ENCODE measurements at places on chromosomes 2 and 18.

GRCh38 chr2:106956416-106956815 is 70.4 kb upstream of the ST6GAL2 start:
- H3K4me1 ChIP-seq = no peaks in the 10 kb centered on the region
- no peak overlapping the region for H3K27ac ChIP-seq
- no peaks in the 10 kb centered on the region for H3K27me3 ChIP-seq
- no peak for DNase-seq

- H3K27ac ChIP-seq = no peak overlapping the region
- no peaks in the 10 kb centered on the region for H3K4me1 ChIP-seq
- H3K4me3 ChIP-seq = no peak overlapping the region
- no peaks in the 10 kb centered on the region for H3K36me3 ChIP-seq
Measured at GRCh38 chr18:55442561-55442960, 145.4 kb downstream of the TCF4 start.

DNA sequence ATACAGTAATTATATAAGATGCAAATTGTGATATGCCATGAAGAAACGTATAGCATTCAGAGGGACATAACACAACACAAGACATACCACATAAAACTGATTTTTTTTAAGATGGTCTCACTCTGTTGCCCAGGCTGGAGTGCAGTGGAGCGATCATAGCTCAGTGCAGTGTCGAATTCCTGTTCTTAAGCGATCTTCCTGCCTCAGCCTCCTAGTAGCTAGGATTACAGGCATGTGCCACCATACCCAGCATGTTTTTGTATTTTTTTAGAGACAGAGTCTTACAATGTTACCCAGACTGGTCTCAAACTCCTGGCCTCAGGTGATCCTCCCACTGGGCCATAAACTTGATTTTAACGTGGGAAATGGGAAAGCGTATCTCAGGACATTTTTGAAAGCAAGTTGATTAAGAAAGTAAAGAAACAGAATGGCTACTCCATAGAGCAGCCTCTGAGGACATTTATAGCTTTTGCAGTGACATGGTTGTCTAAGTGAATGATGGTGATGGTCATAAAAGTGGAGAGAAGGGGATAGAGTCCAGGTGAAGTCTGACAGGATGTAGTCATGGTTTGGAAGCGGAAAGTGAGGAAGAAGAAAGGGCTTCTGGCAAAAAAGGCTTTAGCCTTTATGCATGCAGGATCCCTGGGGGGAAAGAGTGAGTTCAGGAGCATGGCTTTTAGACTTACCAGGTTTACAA is 2.4 kb downstream of the TSGA10 start:
- H3K4me1 ChIP-seq = peaks cover 17% of the 10 kb centered on the region
- H3K4me3 ChIP-seq = no peak overlapping the region
- H3K36me3 ChIP-seq = peaks cover 1% of the 10 kb centered on the region
- no peaks in the 10 kb centered on the region for H3K27me3 ChIP-seq
- no peak overlapping the region for H3K27ac ChIP-seq

DNA sequence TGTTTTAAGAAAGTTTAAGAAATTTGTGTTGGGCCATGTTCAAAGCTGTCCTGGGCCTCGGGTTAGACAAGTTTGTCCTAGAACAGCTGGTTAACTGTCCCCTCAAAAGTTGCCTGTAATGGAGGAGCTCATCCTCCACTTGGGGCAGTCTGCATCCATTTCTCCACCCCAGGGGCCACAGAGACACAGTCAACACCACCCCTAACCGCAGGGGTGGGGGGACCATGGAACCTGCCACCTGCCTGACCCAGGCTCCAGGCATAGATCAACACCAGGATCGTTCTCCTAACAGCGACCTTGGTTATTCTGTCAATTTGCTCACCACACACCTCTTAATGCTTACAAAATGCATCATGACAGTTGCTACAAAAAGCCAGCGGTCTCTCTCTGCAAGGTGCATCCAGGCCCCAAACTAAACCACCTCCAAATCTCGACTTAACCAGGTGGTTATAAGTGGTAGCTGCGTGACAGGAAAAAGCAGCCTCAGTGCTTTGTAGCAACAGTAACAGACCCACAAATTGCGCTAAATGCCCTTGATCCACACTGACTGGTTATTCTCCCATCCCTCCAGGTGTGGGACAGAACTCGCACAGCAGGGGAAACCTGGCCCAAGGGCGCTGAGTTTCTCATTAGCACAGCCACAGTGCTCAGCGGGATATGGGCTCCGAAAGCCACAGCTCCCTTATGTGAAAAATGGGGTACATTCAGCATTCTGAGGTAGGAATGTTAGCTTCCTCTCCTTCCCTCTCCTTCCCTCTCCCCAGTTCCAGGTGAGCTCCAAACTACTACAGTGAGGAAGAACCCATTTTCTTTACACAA is 48.0 kb downstream of the HDLBP start:
- H3K27ac ChIP-seq = no peak overlapping the region
- H3K27me3 ChIP-seq = no peaks in the 10 kb centered on the region
- no peak for DNase-seq
- peaks cover 17% of the 10 kb centered on the region for H3K4me1 ChIP-seq
- H3K4me3 ChIP-seq = no peak overlapping the region

GRCh38 chr2:42084231-42084671 is 36.4 kb downstream of the PKDCC start:
- no peaks in the 10 kb centered on the region for H3K36me3 ChIP-seq
- H3K27ac ChIP-seq = peak overlapping the region; percentile 68
- H3K4me1 ChIP-seq = no peaks in the 10 kb centered on the region

- no peak overlapping the region for H3K4me3 ChIP-seq
- H3K27me3 ChIP-seq = no peaks in the 10 kb centered on the region
- no peaks in the 10 kb centered on the region for H3K4me1 ChIP-seq
- no peak overlapping the region for H3K27ac ChIP-seq
- no peaks in the 10 kb centered on the region for H3K36me3 ChIP-seq
- no peak for DNase-seq
Measured at GRCh38 chr2:73999881-74000597, 15.3 kb downstream of the TET3 start.

- H3K4me1 ChIP-seq = no peaks in the 10 kb centered on the region
- H3K27me3 ChIP-seq = no peaks in the 10 kb centered on the region
- H3K27ac ChIP-seq = no peak overlapping the region
Measured at GRCh38 chr18:961644-962355, 57.1 kb downstream of the ADCYAP1 start.

GRCh38 chr2:211181626-211182025 is 625.2 kb downstream of the CPS1 start:
- H3K4me1 ChIP-seq = peaks cover 10% of the 10 kb centered on the region
- H3K36me3 ChIP-seq = no peaks in the 10 kb centered on the region
- no peak overlapping the region for H3K4me3 ChIP-seq
- DNase-seq = no peak

GRCh38 chr2:230781130-230781797 is 68.6 kb downstream of the CAB39 start:
- DNase-seq = no peak
- H3K27me3 ChIP-seq = no peaks in the 10 kb centered on the region
- peaks cover 49% of the 10 kb centered on the region for H3K4me1 ChIP-seq
- no peak overlapping the region for H3K27ac ChIP-seq
- no peak overlapping the region for H3K4me3 ChIP-seq
- no peaks in the 10 kb centered on the region for H3K36me3 ChIP-seq

- peaks cover 7% of the 10 kb centered on the region for H3K36me3 ChIP-seq
- H3K27ac ChIP-seq = no peak overlapping the region
- no peaks in the 10 kb centered on the region for H3K27me3 ChIP-seq
- no peaks in the 10 kb centered on the region for H3K4me1 ChIP-seq
Measured at GRCh38 chr2:64639691-64640090, 14.0 kb downstream of the SERTAD2 start.

- H3K4me3 ChIP-seq = no peak overlapping the region
- no peak for DNase-seq
- H3K27ac ChIP-seq = no peak overlapping the region
- peaks cover 5% of the 10 kb centered on the region for H3K4me1 ChIP-seq
- H3K36me3 ChIP-seq = peaks cover 100% of the 10 kb centered on the region
Measured at GRCh38 chr2:96604104-96604503, 34.0 kb downstream of the KANSL3 start.

- no peaks in the 10 kb centered on the region for H3K4me1 ChIP-seq
Measured at GRCh38 chr2:181198183-181198864, 217.9 kb downstream of the UBE2E3 start.

GRCh38 chr2:86274265-86274917 is 63.0 kb downstream of the REEP1 start:
- peak overlapping the region; percentile 48 for H3K27ac ChIP-seq
- no peaks in the 10 kb centered on the region for H3K36me3 ChIP-seq
- no peaks in the 10 kb centered on the region for H3K27me3 ChIP-seq
- DNase-seq = no peak

- H3K4me1 ChIP-seq = no peaks in the 10 kb centered on the region
- H3K27ac ChIP-seq = no peak overlapping the region
- H3K36me3 ChIP-seq = no peaks in the 10 kb centered on the region
- no peaks in the 10 kb centered on the region for H3K27me3 ChIP-seq
- DNase-seq = no peak
Measured at GRCh38 chr18:49111191-49111988, 160.6 kb upstream of the SMAD7 start.

DNA sequence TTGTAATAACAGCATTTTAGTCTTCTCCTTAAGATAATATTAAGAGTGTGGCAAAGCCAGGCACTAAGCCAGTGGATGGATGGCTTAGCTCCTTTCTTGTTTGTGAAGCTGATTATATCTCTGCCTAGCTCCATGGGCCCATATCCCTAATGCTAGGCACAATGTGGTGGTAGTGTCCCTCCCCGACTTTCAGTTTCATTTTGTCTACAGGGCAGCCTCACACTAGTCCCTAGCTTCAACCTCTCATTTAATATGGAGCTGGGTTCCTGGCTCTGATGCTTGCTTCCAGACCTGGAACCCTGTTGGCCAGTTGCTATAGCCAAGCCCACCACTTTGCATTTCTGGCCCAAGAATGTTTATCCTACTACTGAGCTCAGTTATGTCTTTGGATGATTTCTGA is 437.0 kb upstream of the MEIS1 start:
- H3K27me3 ChIP-seq = no peaks in the 10 kb centered on the region
- no peaks in the 10 kb centered on the region for H3K36me3 ChIP-seq
- H3K4me1 ChIP-seq = no peaks in the 10 kb centered on the region

DNA sequence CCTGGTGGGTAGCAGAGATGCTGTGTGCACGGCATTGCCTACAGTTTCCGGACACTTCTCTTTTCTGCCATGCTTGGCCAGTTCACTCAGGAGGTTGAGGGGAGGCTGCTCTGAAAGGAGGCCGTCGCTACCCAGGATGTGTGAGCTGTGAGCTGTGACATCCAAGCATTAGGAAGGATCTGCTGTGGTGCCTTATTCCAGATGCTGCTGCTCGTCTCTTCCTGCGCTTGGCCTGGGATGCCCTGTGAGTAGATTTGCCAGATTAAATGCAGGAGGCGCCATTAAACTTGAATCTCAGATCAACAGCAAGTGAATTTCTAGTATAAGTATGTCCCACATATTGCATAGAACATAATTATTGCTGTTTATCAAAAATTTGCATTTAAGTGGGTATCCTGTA is 124.2 kb upstream of the SIX3 start:
- H3K36me3 ChIP-seq = no peaks in the 10 kb centered on the region
- H3K27ac ChIP-seq = no peak overlapping the region
- H3K4me1 ChIP-seq = no peaks in the 10 kb centered on the region

DNA sequence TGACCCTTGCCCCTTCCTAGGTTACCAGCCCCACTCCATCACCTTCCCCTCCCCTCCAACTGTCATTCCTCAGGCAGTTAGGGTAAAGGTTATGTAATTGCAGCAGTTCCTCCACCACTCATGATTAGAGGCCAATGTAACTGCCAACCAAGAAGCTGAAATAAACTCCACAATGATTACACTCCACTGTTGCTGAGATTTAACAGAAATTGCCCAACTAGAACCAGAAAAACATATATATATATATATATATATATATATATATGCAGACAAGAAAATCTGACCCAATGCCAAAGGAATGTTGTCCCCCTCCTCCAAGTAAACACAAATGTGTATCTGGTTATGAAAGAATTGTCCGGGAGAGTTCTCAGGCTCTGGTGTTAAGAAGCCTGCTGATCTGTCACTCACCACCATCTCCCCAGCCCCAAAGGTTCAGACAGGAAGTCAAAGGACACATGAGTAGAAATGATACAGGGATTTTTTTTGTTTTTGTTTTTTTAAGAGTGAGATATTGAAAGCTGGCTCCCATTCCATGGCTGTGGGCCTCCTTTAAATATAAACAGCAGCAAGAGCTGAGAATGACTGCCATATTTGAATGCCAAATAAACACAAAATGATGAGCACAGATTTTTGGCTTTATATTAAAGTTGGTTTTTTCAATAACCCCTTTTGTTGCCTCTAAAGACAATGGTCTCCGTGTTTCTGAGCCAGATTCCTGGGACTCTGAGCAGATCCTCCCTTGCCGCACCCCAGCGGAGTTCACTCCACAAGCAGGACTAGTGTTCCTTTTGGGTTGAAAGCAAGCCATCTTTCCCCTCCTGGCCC is 127.2 kb upstream of the MAPRE2 start:
- H3K4me3 ChIP-seq = no peak overlapping the region
- no peak overlapping the region for H3K27ac ChIP-seq
- H3K4me1 ChIP-seq = no peaks in the 10 kb centered on the region
- H3K36me3 ChIP-seq = no peaks in the 10 kb centered on the region

- no peak overlapping the region for H3K4me3 ChIP-seq
- H3K36me3 ChIP-seq = no peaks in the 10 kb centered on the region
- H3K27me3 ChIP-seq = no peaks in the 10 kb centered on the region
- H3K27ac ChIP-seq = no peak overlapping the region
Measured at GRCh38 chr18:56207989-56208388, 430.4 kb downstream of the TXNL1 start.

- H3K36me3 ChIP-seq = no peaks in the 10 kb centered on the region
- peak; percentile 95 for DNase-seq
- peaks cover 34% of the 10 kb centered on the region for H3K4me1 ChIP-seq
- no peaks in the 10 kb centered on the region for H3K27me3 ChIP-seq
Measured at GRCh38 chr2:205885492-205886099, 200.4 kb downstream of the INO80D start.

GRCh38 chr2:215749092-215749957 is 264.0 kb downstream of the MREG start:
- peak; percentile 86 for DNase-seq
- H3K27ac ChIP-seq = peak overlapping the region; percentile 39
- H3K4me1 ChIP-seq = no peaks in the 10 kb centered on the region

- H3K4me1 ChIP-seq = no peaks in the 10 kb centered on the region
- H3K36me3 ChIP-seq = peaks cover 10% of the 10 kb centered on the region
- no peaks in the 10 kb centered on the region for H3K27me3 ChIP-seq
Measured at GRCh38 chr2:61291851-61292575, 130.0 kb downstream of the C2orf74 start.

GRCh38 chr18:23311351-23312121 is 141.6 kb upstream of the RIOK3 start:
- no peak overlapping the region for H3K4me3 ChIP-seq
- no peaks in the 10 kb centered on the region for H3K36me3 ChIP-seq
- no peaks in the 10 kb centered on the region for H3K4me1 ChIP-seq
- no peak overlapping the region for H3K27ac ChIP-seq
- no peak for DNase-seq

GRCh38 chr18:41850781-41851180 is 104.3 kb upstream of the PIK3C3 start:
- no peaks in the 10 kb centered on the region for H3K36me3 ChIP-seq
- no peaks in the 10 kb centered on the region for H3K27me3 ChIP-seq
- no peaks in the 10 kb centered on the region for H3K4me1 ChIP-seq

GRCh38 chr18:8952769-8953760 is 149.4 kb upstream of the NDUFV2 start:
- no peak overlapping the region for H3K27ac ChIP-seq
- H3K36me3 ChIP-seq = no peaks in the 10 kb centered on the region
- no peak overlapping the region for H3K4me3 ChIP-seq
- H3K4me1 ChIP-seq = peaks cover 18% of the 10 kb centered on the region
- H3K27me3 ChIP-seq = no peaks in the 10 kb centered on the region

GRCh38 chr2:176285321-176285720 is 16.1 kb downstream of the MTX2 start:
- DNase-seq = no peak
- no peaks in the 10 kb centered on the region for H3K27me3 ChIP-seq
- no peak overlapping the region for H3K27ac ChIP-seq
- H3K4me3 ChIP-seq = no peak overlapping the region
- no peaks in the 10 kb centered on the region for H3K36me3 ChIP-seq

GRCh38 chr2:28248511-28248910 is 144.1 kb upstream of the FOSL2 start:
- no peak overlapping the region for H3K27ac ChIP-seq
- H3K4me3 ChIP-seq = no peak overlapping the region

Data from sigmoid colon (tissue), 7 donors.